ENCODE measurements at places on chromosomes 7 and 10.

DNA sequence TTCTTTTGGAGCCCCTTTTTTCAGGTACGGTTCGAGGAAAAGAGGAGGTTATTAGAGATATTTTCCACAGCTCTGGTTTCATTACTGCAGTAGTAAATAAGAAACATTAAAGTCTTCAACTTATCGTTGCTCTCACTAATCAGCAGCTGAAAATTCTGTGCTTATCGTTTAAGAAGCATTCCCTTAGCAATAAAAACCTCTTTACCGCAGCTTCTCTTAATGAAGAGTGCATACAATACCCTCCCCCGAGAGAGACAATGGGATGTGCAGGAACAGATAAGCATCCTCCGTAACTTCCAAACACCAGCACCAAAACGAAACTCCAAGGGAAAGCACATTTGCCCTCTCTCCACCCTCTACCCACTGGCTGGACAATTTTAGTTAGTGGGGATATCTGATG lies 384.5 kb downstream of the NEBL start:
- DNase-seq: no peak

GRCh38 chr10:117365612-117366011 lies 9.6 kb downstream of the PDZD8 start:
- no peak for DNase-seq

DNA sequence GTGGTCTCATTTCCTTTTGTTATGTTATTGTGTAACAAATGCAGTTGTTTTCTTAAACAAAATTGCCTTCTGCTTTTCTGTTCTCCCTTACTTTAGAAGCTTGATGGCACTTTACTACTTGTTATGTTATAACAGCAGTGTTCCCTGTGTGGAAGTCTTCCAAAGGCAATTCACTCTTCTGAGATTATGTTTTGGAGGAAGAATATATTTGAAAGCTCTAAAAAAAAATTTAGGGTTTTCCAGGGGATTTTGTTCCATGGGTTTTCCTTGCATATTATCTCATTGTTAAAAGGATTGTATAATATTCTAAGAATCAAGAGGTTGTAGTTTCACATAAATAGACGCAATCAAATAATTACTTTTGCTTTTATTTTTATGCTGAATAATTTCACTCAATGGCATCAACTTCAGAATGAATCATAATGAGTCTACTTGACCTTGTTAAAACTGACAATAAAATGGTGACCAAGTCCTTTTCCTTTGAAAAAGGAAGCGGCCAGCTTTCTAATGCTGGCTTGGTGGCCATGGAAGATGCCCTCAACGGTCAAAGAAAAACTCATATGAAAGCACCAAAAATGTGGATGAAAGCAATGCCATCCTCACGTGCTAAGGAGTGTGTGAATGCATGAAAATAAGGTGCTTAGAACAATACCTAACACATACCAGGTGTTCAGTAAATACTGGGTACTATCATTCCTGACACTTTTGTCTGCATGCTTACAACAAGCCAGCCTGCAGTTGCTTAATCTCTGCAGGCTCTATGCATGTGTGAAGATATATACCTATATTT lies 92.4 kb upstream of the KLF6 start:
- DNase-seq: no peak

DNA sequence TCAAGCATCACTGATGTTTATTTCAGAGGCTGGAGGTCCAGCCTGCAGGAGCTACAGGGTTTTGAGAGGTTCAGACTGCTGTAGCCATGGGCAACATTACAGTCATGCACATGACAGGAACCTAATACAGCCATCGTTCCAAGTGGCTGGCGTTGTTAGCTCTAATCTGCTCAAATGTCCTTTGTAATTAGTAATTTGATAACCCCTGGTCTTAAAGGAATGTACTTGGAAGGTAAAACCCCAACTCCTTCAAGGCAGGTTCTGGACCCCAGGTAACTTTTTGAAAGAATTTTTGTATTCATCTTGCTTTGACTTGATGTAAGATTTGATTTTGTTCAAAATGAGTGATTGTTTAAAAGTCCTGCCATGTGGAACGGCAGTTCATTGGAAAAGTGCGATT lies 34.7 kb upstream of the FOXI2 start:
- DNase-seq: no peak

- no peak for DNase-seq
Measured at GRCh38 chr10:102511583-102512274, 8.0 kb downstream of the SUFU start.

Data from stimulated activated CD4-positive, alpha-beta T cell treated with anti-CD3 and anti-CD28 coated beads, Interleukin-15, amount 100 ng/mL, for 24 hours (primary cell).